ENCODE measurements at places on chromosomes 2 and 18.

- no peak for DNase-seq
Observed at GRCh38 chr2:38691994-38692393, 26.1 kb downstream of the GALM start.

GRCh38 chr2:14975381-14975780 is 342.9 kb downstream of the LRATD1 start:
- no peak for DNase-seq

- DNase-seq = no peak
Observed at GRCh38 chr2:206814498-206814897, 49.1 kb downstream of the FASTKD2 start.

- DNase-seq = no peak
Observed at GRCh38 chr2:173198327-173198726, 122.7 kb downstream of the MAP3K20 start.

DNA sequence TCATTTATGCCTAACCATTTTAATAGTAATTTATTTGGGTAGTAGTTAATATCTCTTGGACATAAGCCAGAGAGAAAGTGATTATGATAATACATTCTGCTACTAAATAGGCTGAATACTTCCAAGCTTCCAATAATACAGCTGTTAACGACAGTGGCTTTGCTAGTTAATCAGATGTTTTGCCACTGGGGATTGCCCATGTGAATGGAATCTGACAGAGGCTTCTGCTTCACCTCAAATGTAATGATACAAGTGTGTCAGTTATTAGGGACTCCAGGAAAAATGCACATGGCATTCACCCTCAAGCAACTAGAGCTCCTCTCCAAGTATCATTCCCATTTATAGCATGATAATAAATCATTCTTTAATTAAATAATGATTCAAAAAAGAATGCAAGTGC is 185.0 kb upstream of the TMEFF2 start:
- DNase-seq = no peak

DNA sequence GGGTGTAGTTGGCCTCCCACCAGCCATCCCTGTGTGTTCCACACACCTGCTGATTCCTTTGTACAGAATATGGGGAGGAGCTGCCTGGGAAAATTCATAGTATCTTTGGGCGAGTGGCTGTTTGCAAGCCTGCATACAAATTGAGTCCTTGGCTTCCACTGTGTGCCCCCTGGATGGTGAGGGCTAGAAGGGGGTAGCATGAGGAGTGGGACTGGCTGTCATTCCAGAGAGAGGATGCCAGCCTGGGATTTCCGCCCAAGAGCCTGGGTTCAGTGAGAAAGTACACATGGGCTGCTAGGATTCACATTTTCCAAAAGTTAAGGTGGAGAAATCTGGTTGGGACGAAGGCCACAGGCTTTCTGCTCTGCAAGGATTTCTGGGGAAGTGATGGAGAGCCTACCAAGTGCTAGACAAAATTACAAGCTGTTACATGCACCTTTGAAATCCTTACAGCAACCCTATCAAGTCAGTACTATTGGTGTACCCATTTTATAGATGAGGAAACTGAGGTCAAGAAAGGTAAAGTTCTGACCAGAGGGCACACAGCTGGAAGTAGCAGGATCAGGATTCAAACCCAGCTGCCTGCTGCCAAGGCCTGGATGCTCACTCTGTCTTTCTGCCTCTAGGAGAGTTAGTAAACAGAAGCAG is 606 bp upstream of the TOGARAM2 start:
- no peak for DNase-seq

DNA sequence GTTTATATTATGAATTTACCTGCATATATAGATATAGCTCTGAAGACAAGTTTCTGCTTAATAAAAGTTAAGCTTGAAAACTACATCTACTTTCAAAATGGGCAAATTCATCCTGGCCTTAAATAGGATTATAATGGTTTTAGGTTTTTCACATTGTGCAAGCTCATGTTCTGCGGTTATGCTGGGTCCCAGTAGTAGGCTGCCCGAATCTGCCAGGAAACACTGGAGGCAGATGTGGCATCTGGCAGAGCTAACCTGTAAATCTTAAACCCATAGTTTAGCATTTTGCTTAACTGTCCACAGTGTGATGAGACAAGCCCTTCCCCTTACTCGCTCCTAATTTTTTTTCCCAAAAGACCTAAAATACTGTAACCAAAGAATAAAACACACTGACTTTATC is 234.2 kb downstream of the TCF4 start:
- no peak for DNase-seq

GRCh38 chr2:172196768-172197431 is 94.2 kb upstream of the DLX2 start:
- DNase-seq = peak; percentile 43

- DNase-seq = peak; percentile 57
Observed at GRCh38 chr2:232309592-232309991, 69.0 kb upstream of the ALPP start.

DNA sequence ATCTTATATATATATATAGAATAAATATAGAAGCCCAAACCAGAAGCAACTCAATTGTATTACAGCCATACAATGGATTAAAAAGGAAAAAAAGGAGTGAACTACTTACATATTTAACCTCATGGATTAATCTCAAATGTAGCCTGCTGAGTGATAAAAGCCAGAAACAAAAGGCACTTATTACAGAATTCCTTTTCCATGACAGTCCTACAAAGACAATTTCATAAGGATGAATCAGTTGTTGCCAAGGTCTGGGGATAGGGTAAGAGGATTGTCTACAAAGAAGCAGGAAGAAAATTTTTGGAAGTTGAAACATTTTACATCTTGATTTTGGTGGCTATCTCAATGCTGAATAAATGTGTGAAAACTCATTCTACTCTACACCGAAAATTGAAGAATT is 103.9 kb upstream of the DCC start:
- DNase-seq = no peak

GRCh38 chr2:157874997-157875640 is 1.0 kb downstream of the ACVR1 start:
- peak; percentile 27 for DNase-seq

- DNase-seq = no peak
Observed at GRCh38 chr2:149885946-149886345, 298.4 kb upstream of the MMADHC start.

DNA sequence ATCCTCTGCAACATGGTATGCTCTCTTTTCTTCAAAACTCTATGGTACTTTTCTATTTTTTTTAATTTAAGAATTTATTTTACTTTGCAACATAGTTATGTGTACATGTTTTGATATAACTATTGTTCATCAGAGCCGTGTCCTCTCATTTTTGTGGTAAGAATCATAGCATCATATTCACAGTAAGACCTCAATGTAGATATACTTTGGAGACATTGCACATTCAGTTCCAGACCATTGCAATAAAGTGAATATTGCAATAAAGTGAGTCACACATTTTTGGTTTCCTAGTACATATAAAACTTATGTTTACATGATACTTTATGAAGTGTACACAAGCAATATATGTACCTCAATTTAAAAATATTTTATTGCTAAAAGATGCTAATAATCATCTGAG is 22.7 kb upstream of the LINC00305 start:
- DNase-seq = no peak

DNA sequence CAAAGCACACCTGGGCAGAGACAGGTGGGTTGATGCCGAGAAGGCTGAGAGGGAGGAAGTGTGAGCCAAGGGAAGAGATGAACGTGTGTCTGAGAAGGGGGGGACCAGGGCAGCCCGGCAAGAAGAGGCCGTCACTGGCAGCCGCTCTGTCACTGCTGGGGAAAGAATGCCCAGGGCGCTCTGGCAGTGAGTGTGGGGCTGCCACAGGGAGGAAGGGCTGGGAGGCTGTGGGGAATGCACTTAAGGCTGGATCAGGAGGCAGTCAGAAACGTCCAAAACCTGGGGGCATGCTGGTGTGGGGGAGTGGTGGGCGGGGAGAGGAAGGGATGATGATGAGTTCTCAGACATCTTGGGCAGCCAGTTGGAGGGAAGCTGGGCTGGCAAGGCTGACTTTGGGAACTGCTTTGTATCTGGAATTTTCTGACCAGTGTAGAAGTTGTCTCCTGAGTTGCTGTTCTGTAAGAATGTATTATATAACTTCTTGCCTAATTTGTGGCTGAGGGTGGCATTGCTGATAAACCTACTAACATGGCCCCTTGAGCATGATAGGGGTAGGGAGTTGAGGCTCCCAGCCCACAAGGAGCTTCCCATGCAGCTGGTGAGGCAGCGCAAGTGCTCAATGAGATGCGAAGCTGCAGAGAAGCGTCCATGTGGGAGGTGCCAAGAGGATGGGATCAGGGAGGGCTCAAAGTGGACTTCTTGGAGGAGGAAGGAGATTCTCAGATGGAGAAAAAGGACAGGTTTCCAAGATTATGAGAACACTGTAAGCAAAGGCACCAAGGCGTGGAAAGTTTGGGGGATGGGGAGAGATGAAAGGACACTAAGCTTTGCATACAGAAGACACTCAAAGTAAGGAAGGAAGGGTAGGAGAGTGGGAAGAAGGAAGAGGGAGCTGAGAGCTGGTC is 185.1 kb upstream of the HAAO start:
- DNase-seq = no peak

Measured in activated CD4-positive, alpha-beta T cell treated with anti-CD3 and anti-CD28 coated beads, Interleukin-2, amount 10 ng/mL, durations not matched to agents 7 days and 5 days (primary cell).